Heart right ventricle (tissue), 16 donors: ENCODE measurements at places on chromosomes 5 and 9.

DNA sequence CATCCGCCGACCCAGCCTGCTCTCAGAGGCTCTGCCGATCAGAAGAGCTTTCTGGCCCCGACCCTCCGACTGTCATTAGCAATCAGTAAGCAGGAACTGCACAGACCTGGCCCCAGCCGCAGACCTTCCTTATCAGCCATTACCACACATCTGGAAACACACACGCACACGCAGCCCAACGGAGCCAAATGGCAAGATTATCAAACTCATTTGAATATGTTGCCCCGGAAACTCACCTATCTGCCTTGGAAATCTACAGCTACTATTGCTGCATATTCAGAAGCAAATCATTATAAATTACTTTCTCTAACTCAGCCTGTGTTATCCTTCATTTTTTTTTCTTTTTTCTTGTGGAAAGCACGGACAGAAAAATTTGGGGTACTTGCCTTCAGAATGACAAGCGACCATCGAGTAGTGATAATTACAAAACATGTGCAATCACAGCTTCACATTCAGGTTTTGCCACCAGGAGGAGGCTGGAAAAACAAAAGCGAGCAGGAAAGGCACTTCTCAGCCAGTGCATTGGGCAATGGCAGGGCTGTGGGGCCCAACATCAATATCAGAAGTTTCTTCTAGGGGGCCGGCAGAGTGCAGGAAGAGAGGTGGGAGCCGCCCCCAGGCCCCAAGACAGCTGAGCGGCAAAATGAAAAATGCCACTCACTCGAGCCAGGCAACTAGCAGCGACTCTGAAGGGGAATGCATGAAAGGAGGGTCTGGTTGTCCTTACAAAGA lies 122.3 kb downstream of the VAV2 start:
- no peak for DNase-seq

- DNase-seq: no peak
Observed at GRCh38 chr9:136857581-136858412, 5.7 kb downstream of the MAMDC4 start.

- DNase-seq: no peak
Observed at GRCh38 chr5:78544561-78545201, 103.9 kb downstream of the LHFPL2 start.

DNA sequence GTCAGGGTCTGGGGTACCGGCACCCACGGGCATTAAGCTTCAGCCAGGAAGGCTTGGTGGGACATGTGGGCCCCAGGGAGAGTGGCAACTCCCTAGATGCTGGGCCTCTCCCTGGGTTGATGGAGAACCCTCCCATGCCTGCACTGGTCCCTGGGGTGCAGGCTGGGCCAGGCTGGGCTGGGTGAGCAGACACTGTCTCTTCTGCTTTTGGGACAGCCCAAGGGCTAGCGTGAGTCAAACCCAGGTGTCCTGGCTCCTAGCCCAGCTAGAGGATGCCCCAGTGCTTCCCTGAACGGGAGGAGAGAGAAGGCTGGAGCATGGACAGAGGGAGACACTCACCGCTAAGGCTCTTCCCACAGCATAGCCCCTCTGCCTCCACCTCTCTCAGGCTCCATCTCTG lies 5.7 kb upstream of the AQP7 start:
- DNase-seq: no peak

- no peak for DNase-seq
Observed at GRCh38 chr5:150064681-150065220, 21.6 kb downstream of the CSF1R start.

GRCh38 chr5:100731768-100732167 lies 171.3 kb downstream of the ST8SIA4 start:
- DNase-seq: no peak

- DNase-seq: no peak
Observed at GRCh38 chr9:10700291-10700690, 87.5 kb upstream of the PTPRD start.

GRCh38 chr9:16030528-16031185 lies 477.8 kb downstream of the CCDC171 start:
- no peak for DNase-seq

DNA sequence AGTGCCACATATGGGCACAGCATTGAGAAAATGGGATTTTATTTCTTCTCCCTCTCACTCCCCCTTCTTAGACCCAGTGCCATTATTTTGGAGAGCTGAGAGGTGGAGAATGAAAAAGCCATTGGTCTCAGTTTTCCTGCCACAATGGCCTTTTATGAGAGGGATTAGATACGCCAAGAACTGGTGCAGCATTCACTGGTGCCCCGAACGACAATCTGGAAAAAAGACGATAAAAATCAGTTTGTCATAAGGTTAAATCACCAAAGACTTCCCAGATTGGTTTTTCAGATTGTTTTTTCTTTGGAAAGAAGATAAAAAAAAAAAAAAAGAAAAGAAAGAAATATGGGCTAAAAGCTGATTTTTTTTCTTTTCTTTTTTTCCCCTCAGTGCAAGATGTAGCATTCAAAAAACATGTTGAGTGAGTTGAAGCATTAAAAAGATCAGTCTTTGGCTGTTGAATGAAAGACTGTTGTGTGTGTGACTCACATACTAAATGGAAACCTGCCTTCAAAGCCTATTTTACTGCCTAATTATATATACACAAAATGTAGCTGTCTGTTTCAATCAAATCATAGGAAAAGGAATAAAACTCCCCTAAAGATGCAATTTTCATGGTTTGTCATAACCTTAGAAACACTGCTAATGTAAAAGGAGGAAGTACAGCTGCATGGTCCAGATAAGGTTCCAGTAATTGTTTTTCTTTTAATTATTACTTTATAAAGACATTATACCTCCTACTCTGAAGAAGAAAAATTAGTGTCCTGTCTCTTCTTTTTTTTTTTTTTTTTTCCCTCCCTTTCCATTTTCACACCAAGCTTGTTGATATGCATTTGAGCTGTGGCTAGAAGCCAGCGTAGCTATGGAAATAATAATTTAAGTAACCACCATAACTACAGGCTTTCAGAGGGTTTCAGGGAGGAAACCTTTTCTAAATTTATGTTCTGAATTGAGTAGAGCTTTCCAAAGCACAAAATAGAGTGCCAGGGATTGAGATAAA lies 27.2 kb upstream of the ZNF608 start:
- no peak for DNase-seq
